ENCODE measurements at places on chromosomes 3 and 15.

- DNase-seq, result no peak
Measured at GRCh38 chr15:32034106-32034505, 3.8 kb downstream of the CHRNA7 start.

GRCh38 chr15:59562448-59563186, 49.0 kb upstream of the GCNT3 start:
- DNase-seq, result no peak

DNA sequence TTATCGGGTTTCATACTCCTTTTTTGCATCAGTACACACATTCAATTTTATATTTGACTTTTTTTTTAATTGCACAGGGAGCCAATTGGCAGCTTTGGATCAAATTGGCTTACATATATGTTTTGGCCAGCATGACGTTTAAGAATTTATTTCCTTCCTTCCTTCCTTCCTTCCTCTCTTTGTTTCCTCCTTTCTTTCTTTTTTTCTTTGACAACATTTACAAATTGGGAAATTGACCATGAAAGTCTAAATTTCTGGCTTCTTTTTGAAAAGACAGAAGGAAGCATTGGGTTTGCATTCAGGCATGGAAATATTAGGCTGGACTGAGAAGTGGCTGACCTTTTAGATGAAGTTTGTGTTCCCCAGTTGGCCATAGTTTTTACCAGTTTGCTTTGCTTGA, 103.4 kb upstream of the IGSF10 start:
- no peak for DNase-seq

DNA sequence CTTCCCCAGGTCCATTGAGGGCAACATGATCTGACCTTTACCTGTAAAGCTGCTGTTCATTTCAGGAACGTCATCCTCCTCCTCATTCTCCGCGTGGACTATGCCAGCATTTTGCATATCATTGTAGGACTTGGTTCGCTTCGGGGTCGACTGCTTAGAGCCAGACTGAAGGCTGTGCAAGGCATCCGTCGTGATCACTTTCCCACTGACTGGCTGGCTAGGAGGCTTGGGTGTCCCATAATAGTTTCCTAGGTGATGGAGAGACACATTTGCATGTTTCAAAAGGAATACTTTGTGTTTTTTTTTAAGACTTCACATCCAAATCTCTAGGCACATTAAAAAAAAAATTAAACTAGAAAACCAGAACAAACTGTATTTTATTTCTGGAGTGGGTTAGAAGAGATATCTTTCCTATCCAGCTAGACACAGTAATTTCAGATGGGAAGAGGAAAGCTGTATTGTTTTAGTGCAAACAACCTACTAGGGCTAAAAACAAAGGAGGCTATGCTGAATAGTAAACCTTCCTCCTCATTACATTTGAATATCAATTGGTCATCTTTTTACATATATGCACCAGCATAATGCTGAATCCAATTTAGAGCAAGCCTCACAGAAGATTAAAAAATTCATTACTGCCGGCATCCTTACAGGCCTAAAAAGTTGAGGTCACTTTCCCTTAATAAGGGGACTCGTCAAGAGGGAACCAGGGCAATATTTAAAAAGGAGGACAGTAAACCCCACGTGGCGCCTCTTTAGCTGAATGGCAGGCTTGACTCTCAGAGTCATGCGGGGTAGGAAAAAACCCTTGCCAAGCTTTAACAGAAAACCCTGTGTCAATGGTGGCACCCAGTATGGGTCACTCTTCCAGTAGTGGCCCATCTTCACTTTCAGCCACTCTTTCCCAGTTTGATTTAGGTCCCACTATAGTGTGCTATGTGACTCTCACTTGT, 559.9 kb downstream of the MAGI1 start:
- DNase-seq, result no peak

- DNase-seq, result no peak
Measured at GRCh38 chr3:186590580-186591295, 20.2 kb downstream of the DNAJB11 start.

DNA sequence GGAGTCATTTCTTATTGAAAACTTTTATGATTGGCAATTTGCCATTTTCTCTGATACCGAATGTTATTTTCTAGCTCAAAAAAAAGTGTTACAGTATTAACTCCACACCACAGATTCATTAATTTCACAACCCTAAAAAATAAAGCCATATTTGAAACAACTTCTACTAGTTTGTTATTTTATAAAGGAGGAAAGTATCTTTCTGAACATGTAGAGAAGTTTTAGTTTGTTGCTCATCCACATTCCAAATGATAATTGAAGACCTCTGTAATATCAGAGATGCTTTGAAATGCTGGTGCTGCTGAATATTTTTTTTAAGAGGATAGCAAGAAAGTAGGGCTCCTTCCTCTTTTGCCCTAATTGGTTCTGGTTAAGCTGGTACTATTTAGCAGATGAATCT, 1.9 kb downstream of the VGLL3 start:
- DNase-seq, result no peak

DNA sequence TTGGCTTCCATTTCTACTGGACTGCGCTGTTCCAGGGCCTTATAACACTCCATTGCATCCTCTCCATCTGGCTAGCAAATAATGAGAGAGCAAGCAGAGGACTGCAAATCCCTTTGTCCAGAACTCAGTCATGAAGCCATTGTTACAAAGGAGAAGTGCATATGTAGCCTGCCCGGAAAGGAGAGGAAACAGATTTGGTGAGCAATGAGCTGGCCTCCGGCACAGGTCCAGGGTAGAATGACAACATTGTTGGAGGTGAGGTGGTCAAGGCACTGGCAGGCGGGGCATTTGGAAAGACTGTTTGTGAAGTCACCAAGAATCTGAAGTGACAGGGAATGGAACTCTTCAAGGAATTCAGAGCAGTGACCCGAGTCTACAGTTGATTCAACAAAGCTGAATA, 25.0 kb upstream of the ATP1B3 start:
- no peak for DNase-seq

- no peak for DNase-seq
Measured at GRCh38 chr3:157237886-157238285, 77.9 kb upstream of the CCNL1 start.

DNA sequence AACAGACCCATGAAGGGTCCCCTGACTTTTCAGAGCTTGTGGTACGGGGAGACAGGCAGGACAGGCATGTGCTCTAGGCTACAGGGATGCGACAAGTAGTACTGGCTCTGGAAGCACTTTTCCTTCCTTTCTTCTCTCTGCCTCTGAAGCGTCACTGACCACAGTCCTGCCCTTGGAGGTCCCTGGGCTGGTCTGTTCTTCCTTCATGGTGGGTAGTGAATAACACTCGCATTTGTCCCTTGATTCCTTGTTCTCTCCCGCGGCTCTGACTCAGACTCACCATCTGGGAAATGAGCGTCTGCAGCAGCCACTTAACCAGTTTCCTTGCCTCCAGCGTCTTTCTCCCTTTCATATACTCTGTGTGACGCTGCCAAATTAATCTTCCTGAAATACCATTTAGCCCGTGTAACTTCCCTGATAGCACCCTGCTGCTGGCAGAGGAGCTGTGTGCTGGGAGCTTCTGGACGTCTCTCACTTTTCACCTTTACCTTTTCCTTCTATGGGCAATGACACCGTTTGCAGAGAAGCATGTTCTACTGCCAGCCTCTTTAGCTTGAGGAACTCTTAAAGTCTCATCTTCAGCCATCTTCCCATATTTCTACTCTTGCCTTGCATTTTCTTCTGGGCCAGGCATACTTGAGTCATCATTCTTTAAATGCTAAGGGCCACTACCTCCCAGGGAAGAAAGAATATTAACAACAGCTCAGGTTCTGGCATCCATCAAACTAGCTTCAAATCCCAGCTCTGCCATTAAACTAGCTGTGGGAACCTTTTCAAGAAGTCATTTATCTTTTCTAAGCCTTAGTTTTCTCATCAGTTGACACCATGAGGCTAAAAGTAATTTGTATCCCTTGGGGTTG, 33.6 kb downstream of the TMEM45A start:
- DNase-seq, result peak; percentile 96

DNA sequence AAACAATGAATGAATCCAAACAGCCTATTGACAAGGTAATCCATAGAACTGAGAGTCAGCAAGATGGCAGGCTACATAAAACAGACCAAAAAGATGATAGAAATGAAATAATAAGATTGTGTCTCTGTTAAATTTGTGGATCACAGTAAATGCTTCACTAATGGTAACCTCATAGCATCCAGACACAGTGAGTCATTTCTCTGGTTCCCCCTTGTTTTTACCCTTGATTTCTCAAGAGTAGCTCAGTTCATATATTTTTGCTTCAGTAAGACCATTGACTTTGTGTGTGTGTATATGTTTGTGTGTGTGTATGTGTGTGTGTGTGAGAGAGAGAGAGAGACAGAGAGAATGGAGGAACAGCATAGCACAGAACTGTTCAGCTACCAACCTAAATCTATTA, 546.9 kb downstream of the RBMS3 start:
- DNase-seq, result no peak

GRCh38 chr15:27956285-27956684, 142.8 kb downstream of the OCA2 start:
- DNase-seq, result no peak

DNA sequence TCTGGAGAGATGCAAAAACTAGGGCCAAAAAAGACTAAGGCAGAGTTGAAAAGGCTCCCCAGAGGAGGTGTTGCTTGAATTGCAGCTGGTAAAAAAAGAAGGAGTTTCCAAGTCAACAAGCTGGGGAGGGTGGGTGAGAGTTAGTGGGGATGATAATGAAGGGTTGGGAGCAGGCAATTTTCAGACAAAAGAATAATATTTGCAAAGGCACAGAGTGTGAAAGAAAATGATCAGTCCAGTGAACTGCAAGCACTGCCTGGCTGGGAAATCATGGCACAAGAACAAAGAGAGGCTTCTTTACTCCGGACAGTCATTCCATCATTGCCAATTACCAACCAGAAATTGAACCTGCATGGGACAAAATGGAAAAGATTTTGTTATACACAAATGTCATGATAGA, 42.2 kb downstream of the C3orf85 start:
- DNase-seq, result no peak

DNA sequence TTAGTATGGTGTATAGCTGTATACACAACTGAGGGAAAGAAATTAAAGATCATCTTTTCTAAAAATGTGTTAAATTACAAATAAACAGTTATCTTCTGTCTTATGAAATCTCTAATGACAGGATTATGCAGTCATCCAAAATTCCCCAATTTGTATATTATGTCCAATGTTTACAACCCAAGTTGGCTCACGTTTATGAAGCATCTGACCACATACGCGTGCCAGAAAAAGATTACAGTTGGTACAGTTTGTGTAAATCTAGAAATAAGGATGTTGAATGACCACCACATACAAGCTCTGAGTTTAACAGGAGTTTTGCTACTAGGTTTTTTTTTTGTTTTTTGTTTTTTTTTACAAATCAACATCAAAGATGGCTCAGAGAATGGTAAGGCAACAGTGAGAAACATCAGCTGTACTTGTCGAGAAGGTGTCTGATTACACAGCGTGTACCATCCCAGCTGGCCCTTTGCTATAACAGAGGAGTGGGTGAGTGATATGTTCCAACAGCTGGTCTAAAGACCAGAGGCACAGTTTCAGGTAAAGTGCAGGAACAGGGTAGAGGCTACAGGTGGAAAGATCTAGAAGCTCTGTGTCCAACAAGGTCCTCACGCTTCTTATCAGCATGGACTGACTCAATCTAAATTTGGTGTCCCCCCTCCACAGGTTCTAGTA, 47.1 kb downstream of the USF3 start:
- no peak for DNase-seq

- no peak for DNase-seq
Measured at GRCh38 chr15:81680829-81681228, 306.8 kb upstream of the TMC3 start.

DNA sequence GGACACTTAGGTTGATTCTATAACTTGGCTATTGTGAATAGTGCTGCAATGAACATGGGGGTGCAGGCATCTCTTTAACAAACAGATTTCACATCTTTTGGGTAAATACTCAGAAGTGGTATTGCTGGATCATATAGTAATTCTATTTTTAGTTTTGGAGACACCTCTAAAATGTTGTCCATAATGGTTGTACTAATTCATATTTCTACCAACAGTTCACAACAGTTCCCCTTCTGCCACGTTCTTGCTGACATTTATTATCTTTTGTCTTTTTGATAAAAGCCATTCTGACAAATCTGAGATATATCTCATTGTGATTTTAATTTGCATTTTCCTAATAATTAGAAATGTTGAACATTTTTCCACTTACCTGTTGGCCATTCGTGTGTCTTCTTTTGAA, 19.5 kb downstream of the CX3CR1 start:
- DNase-seq, result no peak

GRCh38 chr15:78766041-78766440, 45.2 kb downstream of the ADAMTS7 start:
- no peak for DNase-seq

DNA sequence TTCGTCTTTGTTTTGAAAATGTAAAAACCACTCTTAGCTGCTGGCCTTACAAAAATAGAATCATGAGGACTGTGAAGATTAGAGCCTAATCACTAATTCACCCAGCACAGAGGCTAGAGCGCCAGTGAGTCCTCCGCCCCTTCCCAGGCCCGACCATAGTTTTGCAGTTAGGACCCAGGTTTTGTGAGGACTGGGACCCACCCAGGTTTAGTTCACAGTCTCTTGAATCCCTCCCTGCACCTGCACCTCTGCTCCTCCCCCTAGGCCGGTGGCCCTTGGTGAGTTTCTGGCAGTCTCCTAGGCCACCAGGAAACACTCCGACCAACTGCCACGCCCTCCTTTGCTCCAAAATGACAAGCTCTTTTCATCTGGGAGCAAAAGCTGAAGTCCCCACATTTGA, 136.0 kb upstream of the CCDC54 start:
- peak; percentile 11 for DNase-seq

- no peak for DNase-seq
Measured at GRCh38 chr3:37493485-37494080, 319.2 kb upstream of the LRRFIP2 start.

- DNase-seq, result no peak
Measured at GRCh38 chr3:98584547-98584946, 8.9 kb downstream of the CPOX start.

DNA sequence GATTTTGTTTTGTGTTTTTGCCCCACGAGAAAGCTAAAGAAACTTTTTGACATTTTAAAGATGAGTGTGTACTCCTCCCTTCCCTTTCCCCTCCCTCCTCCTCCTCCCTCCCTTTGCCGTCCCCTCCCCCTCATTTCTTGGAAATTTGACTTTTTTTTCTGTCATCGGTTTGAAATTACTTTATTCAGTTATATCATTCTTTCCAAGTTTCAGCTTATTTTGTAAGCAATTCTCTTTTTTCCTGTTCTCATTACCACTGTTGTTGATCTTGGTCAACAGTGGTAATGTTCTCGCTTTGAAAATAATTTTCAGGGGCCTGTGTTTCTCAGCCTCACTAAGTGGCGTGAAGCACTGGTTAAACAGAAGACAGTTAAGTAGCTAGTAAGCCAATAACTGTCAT, 178.4 kb downstream of the AKAP13 start:
- DNase-seq, result no peak
